ENCODE measurements at places on chromosomes 11 and 22. TPM values are rescaled to one million over a fixed set of nuclear protein-coding genes. Genes with fewer than 3 reads are reported as not detected.

GRCh38 chr11:133821776-133822175 is 23.5 kb downstream of the SPATA19 start:
- no peak for DNase-seq

GRCh38 chr11:47976931-47977330 is 3.4 kb upstream of the PTPRJ start:
- no peak for DNase-seq

GRCh38 chr22:27692243-27692642 is 109.3 kb downstream of the MN1 start:
- DNase-seq: no peak

GRCh38 chr11:76798671-76799065 is 15.5 kb downstream of the TSKU start:
- peak; percentile 74 for DNase-seq

DNA sequence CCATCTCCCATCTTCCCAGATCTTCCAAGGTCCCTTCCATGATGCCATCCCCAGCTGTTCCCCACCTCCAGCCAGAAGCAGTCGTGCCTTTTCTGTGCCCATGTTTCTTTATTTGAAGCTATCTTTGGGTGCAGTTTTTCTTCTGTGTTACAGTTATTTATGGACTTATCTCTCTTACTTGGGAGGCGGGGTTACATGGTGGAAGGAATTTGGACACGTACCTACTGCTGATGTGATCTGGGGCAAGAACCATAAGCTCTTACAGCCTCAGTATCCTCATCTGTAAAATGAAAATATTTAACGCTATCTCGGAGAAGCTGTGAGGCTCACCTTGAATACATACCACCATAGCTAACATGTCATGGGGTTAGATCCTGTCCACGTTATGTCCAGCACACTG is 98.9 kb downstream of the ZBTB16 start:
- DNase-seq: no peak

The KDELR3 gene
- 3.1 TPM for polyA plus RNA-seq

The SLC22A25 gene
- polyA plus RNA-seq: not detected

Measured in spleen (tissue), 13 donors.